ENCODE measurements at places on chromosomes 5 and 9.
A peak's percentile ranks its signal among the peaks of the same experiment; 100 is the strongest.

DNA sequence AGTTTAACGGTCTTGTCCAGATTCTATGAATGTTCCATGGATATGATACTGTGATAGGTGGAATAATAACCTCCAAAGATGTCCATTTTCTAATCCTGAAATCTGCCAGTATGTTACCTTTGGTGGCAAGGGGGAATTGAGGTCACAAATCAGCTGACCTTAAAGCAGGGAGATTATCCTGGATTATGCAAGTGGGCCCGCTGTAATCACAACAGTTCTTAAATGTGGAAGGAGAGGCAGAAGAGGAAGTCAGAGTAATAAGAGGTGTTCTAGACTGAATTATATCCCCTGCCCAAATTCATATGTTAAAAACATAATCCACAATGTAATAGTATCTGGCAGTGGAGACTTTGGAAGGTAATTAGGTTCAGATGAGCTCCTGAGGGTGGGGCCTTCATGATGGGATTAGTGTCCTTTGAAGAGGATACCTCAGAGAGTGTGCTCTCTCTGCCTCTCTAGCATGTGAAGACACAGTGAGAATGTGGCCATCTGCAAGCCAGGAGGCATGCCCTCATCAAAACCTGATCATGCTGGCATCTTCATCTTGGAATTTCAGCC is 47.6 kb upstream of the ZFAND5 start:
- H3K27ac ChIP-seq, result no peak overlapping the region
- no peaks in the 10 kb centered on the region for H3K36me3 ChIP-seq
- no peak for DNase-seq
- H3K27me3 ChIP-seq, result no peaks in the 10 kb centered on the region

DNA sequence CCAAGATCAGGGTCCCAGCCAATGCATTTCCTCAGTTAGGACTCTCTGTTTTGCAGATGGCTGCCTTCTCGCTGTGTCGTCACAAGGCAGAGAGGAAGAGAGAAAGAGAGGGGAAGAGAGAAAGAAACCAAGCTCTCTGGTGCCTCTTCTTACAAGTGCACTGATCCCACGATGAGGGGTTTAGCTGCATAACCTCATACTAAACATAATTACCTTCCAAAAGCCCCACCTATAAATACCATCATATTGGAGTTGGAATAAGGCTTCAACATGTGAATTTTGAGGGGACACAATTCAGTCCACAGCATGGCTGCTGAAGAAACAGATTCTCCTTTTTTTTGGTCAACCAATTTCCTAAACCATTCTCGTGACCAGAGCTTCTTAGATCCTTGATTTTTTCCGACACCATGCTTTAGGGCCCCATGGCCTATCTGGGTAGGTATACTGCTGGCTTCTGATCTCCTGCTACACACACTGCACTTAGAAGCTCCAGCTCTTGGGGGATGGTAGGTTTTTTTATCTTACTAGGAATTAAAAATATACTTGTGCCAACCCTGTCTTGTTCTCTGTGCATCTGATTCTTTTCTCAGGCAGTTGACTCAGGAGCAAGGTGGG is 5.1 kb downstream of the CAMK4 start:
- H3K27me3 ChIP-seq, result peaks cover 5% of the 10 kb centered on the region

DNA sequence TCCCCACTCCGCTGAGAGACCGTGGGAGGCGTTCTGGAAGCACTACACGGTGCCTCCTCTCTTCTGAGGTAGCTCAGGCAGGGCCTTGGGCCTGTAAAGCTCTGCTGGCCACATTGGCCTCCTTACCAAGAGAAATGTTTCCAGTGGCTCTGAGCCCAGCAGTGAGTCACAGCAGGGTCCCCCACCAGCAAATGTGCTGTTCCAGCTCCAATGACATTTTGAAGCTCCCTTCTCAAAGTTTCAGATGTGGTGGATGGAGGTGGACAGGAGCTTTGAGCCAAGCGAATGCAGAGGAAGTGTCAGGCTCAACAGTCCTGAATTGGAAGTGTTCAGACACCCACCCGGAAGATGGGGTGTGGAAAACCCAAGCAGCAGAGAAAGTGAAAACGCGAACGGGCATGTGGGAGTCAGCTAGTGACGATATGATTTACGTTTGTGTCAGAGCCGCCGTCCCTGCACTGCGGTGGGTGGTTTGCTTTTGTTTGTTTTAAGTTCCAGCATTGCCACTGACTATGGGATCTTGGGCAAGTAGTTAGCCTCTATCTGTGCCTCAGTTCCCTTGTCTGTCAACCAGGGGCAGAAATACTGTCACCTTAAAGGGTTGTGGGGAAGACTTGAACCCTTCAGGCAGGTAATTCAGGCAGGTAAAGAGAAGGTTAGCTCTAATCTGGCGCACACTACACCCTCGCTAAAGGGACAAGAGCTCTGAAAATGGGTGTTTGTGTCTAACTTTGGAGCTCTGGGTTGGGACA is 38.2 kb downstream of the C5orf15 start:
- H3K4me3 ChIP-seq, result no peak overlapping the region
- H3K4me1 ChIP-seq, result no peaks in the 10 kb centered on the region
- H3K27ac ChIP-seq, result no peak overlapping the region
- DNase-seq, result no peak

- no peaks in the 10 kb centered on the region for H3K27me3 ChIP-seq
- DNase-seq, result no peak
- no peak overlapping the region for H3K27ac ChIP-seq
- no peaks in the 10 kb centered on the region for H3K36me3 ChIP-seq
- no peaks in the 10 kb centered on the region for H3K4me1 ChIP-seq
Measured at GRCh38 chr9:69396759-69397158, 71.7 kb downstream of the ENTREP1 start.

GRCh38 chr5:64767959-64768357 is 533 bp downstream of the SREK1IP1 start:
- H3K4me1 ChIP-seq, result peaks cover 11% of the 10 kb centered on the region
- no peaks in the 10 kb centered on the region for H3K27me3 ChIP-seq
- H3K36me3 ChIP-seq, result no peaks in the 10 kb centered on the region
- peak overlapping the region; percentile 89 for H3K27ac ChIP-seq

- no peak overlapping the region for H3K27ac ChIP-seq
- no peak for DNase-seq
- no peaks in the 10 kb centered on the region for H3K4me1 ChIP-seq
- no peaks in the 10 kb centered on the region for H3K27me3 ChIP-seq
Measured at GRCh38 chr5:15579193-15579990, 79.4 kb downstream of the FBXL7 start.

DNA sequence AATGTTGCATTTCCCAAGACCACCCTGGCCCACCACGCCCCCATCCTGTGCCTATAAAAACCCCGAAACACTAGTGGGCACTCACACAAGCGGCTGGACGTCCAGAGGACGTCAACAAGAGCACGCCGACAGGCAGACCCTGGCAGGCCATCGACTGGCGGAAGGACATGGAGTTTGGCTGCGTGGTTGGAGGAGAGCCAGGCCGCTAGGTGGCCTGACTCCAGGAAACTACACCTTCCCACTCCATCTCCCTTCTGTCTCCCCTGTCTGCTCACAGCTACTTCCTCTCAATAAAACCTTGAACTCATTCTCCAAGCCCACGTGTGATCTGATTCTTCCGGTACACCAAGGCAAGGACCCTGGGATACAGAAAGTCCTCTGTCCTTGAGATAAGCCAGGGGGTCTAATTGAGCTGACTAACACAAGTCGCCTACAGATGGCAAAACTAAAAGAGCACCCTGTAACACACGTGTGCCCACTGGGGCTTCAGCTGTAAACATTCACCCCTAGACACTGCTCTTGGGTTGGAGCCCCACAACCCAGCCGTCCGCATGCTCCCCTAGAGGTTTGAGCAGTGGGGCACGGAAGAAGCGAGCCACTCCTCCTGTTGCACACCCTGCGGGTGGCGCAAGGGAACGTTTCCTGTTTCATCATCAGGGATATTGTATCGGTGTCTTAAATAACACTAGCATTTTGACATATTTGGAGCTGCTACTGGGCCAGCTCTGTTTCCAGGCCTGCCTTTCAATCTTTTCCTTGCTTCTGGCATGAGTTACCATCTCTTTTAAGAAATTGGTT is 54.5 kb upstream of the TAF11L2 start:
- H3K27ac ChIP-seq, result no peak overlapping the region
- H3K4me3 ChIP-seq, result no peak overlapping the region
- no peaks in the 10 kb centered on the region for H3K36me3 ChIP-seq
- H3K4me1 ChIP-seq, result no peaks in the 10 kb centered on the region
- H3K27me3 ChIP-seq, result no peaks in the 10 kb centered on the region
- no peak for DNase-seq

DNA sequence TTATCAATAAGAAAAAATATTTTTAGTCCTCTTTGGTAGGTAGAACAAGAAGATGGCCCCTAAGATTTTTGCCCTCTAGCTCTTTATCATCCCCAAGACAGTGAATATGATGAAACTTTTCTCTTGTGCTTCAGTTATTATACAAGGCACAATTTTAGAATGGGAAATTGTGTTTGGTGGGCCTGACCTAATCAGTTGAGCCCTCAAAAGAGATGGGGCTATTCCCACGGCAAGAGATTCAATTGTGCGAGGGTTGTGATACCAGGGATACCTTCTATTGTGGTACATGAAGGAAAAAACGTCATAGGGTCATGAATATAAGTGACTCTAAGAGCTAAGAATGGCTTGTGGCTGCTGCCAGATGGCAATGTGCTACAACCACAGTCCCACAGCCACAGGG is 94.0 kb upstream of the COX7C start:
- H3K27ac ChIP-seq, result no peak overlapping the region
- no peaks in the 10 kb centered on the region for H3K4me1 ChIP-seq
- no peak overlapping the region for H3K4me3 ChIP-seq
- DNase-seq, result no peak
- no peaks in the 10 kb centered on the region for H3K36me3 ChIP-seq
- H3K27me3 ChIP-seq, result no peaks in the 10 kb centered on the region

- no peak overlapping the region for H3K27ac ChIP-seq
- no peak overlapping the region for H3K4me3 ChIP-seq
- DNase-seq, result no peak
- H3K4me1 ChIP-seq, result no peaks in the 10 kb centered on the region
- no peaks in the 10 kb centered on the region for H3K36me3 ChIP-seq
- H3K27me3 ChIP-seq, result no peaks in the 10 kb centered on the region
Measured at GRCh38 chr9:93303806-93304573, 120.1 kb downstream of the WNK2 start.

- H3K4me3 ChIP-seq, result no peak overlapping the region
Measured at GRCh38 chr5:16693879-16694278, 77.1 kb upstream of the RETREG1 start.

DNA sequence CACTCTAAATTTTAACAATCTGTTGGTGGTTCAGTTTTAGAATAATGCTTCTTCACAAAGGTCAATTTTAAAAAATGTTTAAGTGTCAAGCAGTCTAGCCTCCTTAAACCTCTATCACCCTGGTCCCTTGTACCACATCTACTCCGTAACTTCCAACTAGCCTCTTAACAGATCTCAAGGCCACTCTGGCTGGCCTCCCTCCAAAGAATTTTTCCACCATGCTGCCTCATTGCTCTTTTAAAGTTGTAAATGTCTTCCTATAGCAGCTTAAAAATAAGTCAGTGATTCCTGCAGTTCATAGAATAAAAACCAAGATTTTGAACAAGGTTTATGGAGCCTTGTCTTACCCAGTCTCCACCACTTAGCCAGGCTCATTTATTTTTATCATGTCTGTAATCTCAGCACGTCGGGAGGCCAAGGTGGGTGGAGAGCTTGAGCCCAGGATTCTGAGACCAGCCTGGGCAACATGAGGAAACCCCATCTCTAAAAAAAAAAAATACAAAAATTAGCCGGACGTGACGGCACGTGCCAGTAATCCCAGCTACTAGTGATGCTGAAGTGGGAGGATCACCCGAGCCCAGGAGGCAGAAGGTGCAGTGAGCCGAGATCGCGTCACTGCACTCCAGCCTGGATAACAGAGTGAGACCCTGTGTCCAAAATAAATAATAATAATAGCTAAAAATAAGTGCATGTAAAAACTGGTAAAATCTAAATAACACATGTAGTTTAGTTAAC is 924.9 kb upstream of the DMAC1 start:
- H3K27me3 ChIP-seq, result no peaks in the 10 kb centered on the region
- H3K4me3 ChIP-seq, result no peak overlapping the region
- H3K36me3 ChIP-seq, result no peaks in the 10 kb centered on the region

GRCh38 chr9:20403346-20403745 is 219.0 kb downstream of the MLLT3 start:
- H3K4me1 ChIP-seq, result no peaks in the 10 kb centered on the region
- no peak overlapping the region for H3K4me3 ChIP-seq
- no peak overlapping the region for H3K27ac ChIP-seq
- no peaks in the 10 kb centered on the region for H3K27me3 ChIP-seq
- DNase-seq, result no peak
- H3K36me3 ChIP-seq, result no peaks in the 10 kb centered on the region

- H3K27ac ChIP-seq, result no peak overlapping the region
- no peak for DNase-seq
- H3K36me3 ChIP-seq, result no peaks in the 10 kb centered on the region
- peak overlapping the region; percentile 76 for H3K4me3 ChIP-seq
Measured at GRCh38 chr9:70260007-70260443, 1.2 kb downstream of the SMC5 start.

GRCh38 chr5:151868451-151868850 is 56.2 kb downstream of the GLRA1 start:
- H3K4me3 ChIP-seq, result no peak overlapping the region
- no peak for DNase-seq
- H3K27ac ChIP-seq, result no peak overlapping the region
- H3K36me3 ChIP-seq, result no peaks in the 10 kb centered on the region
- H3K4me1 ChIP-seq, result no peaks in the 10 kb centered on the region

- DNase-seq, result no peak
- no peaks in the 10 kb centered on the region for H3K4me1 ChIP-seq
- H3K36me3 ChIP-seq, result no peaks in the 10 kb centered on the region
- no peak overlapping the region for H3K27ac ChIP-seq
Measured at GRCh38 chr9:104675611-104676010, 18.7 kb upstream of the OR13D1 start.

DNA sequence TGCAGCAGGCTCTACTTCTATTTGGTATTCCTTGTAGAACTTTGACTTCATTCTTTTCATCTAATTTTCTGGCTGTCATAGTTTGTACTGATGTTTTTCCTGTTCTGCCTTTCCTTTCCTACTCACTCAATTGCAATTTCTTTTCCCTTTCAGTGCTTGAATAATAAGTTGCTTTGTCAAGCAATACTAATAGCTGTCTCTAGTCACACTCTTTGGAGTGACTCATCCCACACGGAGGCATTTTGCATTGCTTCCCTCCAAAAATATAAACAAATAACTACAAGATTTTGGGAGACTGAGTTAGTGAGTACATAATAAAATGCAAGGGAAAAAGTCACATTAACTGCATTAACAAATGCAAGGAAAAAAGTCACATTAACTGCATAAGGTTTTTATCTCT is 465.9 kb downstream of the CDH9 start:
- no peaks in the 10 kb centered on the region for H3K27me3 ChIP-seq
- DNase-seq, result no peak
- H3K4me1 ChIP-seq, result no peaks in the 10 kb centered on the region
- H3K4me3 ChIP-seq, result no peak overlapping the region

- peaks cover 36% of the 10 kb centered on the region for H3K4me1 ChIP-seq
- peak within 1 kb of the TSS; percentile 86 for H3K27ac ChIP-seq
- no peaks in the 10 kb centered on the region for H3K36me3 ChIP-seq
- DNase-seq, result peak; percentile 92
- no peaks in the 10 kb centered on the region for H3K27me3 ChIP-seq
Measured at GRCh38 chr9:134135343-134136117, at the start of gene WDR5. Gene WDR5, plus strand, starts transcription at chr9:134136082. Its CDS starts 3,796 bp downstream, at chr9:134139878.

All from prostate gland (tissue), 2 donors.